ENCODE measurements at places on chromosomes 3 and 15. TPM values are rescaled to one million over a fixed set of nuclear protein-coding genes. Genes with fewer than 3 reads are reported as not detected.

GRCh38 chr3:192092388-192093005 is 631.5 kb downstream of the PYDC2 start:
- H3K27ac ChIP-seq: no peak overlapping the region
- H3K27me3 ChIP-seq: no peaks in the 10 kb centered on the region
- H3K4me3 ChIP-seq: no peak overlapping the region
- DNase-seq: no peak
- no peaks in the 10 kb centered on the region for H3K36me3 ChIP-seq

- H3K27me3 ChIP-seq: no peaks in the 10 kb centered on the region
- no peak overlapping the region for H3K4me3 ChIP-seq
- H3K36me3 ChIP-seq: no peaks in the 10 kb centered on the region
- DNase-seq: no peak
Measured at GRCh38 chr3:1942781-1943180, 155.9 kb upstream of the CNTN4 start.

The CCR9 gene
- total RNA-seq: 7.4 TPM

- no peak for DNase-seq
- no peak overlapping the region for H3K4me3 ChIP-seq
- peaks cover 63% of the 10 kb centered on the region for H3K4me1 ChIP-seq
- no peaks in the 10 kb centered on the region for H3K36me3 ChIP-seq
Measured at GRCh38 chr3:128781164-128781563, 55.2 kb downstream of the RAB7A start.
